ENCODE measurements at places on chromosomes 16 and 17.

DNA sequence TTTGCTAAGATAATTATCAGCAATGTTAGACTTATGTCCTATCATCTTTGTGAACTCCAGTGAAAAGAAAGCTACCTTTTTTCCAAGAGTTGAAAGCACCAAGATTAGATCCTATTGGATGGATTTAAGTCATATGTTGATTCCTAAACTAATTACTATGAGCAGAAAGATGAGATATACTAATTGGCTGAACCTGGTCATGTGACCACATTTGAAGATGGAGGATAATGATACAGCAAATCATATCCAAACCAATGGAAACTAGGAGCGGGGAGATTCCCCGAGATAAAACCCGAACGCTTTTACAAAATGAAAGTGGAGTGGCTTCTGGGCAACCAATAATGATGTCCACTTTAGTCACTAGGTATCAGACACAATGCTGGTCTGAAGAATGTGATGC, 1060.2 kb upstream of the EEF2KMT start:
- no peak for DNase-seq

GRCh38 chr16:1435921-1436697, 5.2 kb downstream of the PERCC1 start:
- DNase-seq = no peak

DNA sequence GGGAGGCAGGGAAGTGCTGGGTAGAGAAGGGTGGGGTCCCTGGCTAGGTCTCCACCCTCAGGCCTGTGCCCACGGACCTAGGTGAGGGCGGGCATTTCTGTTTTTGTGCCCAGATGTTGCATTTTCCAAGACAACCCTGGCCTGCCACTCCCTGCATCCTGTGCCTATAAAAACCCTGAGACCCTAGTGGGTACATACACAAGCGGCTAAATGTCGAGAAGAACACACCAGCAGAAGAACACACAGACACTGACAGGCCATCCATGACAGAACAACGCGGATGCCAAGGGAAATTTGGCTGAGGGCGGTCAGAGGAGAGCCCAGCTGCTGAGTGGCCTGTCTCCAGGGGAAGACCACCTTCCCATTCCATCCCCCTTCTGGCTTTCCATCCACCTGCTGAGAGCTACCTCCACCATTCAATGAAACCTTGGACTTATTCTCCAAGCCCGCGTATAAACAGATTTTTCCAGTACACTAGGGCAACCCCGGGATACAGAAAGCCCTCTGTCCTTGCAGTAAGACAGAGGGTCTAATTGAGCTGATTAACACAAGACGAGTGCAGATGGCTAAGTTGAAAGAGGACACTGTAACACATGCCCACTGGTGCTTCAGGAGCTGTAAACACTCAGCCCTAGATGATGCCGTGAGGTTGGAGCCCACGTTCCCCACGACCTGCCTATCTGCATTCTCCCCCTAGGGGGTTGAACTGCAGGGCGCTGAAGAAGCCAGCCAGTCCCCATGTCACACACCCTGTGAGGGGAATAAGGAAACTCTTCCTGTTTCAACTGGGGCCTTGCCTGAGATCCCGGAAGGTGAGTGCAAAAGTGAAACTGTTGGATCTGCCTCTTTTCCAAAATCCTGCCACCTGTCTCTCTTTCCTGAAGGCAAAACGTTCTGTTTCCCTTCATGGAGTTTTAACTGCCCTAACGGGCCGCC, 147.2 kb upstream of the COX10 start:
- no peak for DNase-seq

DNA sequence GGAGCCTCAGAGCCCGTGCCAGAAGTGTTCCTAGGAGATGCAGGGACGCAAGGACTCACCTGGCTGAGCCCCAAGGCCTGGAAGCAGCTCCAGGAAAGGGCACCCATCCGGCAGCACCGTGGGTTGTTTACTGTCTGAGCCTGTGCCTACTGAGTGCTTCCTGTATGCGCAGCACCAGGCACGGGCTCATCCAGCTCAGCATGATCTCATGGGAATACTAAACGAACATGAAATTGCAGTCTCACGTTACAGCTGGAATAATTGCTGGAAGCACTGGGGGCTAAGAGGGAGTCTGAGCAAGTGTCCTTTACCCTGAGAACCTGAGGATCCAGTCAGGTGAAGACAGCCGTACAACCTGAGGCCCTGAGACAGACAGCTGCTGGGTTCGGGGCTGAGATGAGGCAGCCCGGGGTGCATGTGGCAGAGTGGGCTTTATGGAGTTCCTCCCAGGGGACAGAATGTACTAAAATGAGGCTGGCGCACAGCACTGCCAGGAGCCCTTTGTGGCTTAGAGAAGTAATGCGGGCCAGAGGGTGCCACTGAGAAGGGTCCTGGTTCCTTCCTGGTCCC, 5.4 kb downstream of the CTRL start:
- DNase-seq = no peak

DNA sequence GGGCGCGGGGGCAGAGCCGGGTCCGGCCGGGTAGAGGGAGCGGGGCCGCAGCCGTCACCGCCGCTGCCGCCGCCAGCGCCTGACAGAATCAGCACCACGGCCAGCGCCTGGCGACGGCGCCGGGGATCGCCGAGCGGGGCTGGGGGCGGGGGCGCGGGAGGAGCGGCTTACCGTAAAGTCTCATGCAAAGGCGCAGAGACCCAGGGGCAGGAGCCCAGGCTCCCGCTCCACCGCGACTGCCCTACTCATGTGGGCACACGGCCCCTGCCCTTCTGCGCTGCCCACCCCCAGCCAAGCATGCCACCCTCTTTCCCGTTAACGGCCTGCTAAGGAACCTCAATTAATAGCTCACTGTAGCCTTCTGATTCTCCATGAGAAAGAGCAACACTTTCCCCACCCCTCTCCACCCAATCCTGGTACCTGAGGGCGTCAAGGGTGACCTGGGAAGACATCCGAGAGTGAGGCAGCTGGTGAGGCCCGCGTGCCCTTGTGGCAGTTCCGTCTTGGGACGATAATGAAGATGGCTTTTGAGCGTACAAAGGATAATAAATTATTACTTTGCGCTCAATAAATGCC, at the start of gene SEZ6:
TSS of gene SEZ6 (minus strand) at position 98 of the 576 bp plus-strand sequence. CDS start 164 bp downstream, outside the sequence.
- DNase-seq = peak; percentile 8

GRCh38 chr17:83145831-83146230, 66.4 kb downstream of the METRNL start:
- no peak for DNase-seq

DNA sequence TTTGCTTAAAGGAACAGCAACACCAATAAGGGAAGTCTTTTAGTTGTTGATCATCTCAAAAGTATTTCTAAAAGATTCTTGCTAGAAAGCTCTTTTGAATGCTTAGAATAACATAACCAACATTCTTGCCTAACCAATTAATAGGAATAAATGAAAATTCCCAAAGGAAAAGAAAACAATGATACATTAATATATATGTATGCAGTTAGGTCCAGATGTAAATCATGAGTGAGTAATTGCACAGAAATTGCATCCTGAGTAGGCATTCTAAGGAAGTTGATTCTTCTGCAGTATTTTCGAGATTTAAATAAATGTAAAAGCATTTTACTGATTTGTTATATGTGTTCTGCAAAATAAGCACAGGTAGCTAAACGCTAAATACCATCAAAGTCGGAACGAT, 22.1 kb downstream of the COX10 start:
- DNase-seq = no peak

GRCh38 chr17:51759260-51759659, 399.3 kb downstream of the CA10 start:
- DNase-seq = no peak

DNA sequence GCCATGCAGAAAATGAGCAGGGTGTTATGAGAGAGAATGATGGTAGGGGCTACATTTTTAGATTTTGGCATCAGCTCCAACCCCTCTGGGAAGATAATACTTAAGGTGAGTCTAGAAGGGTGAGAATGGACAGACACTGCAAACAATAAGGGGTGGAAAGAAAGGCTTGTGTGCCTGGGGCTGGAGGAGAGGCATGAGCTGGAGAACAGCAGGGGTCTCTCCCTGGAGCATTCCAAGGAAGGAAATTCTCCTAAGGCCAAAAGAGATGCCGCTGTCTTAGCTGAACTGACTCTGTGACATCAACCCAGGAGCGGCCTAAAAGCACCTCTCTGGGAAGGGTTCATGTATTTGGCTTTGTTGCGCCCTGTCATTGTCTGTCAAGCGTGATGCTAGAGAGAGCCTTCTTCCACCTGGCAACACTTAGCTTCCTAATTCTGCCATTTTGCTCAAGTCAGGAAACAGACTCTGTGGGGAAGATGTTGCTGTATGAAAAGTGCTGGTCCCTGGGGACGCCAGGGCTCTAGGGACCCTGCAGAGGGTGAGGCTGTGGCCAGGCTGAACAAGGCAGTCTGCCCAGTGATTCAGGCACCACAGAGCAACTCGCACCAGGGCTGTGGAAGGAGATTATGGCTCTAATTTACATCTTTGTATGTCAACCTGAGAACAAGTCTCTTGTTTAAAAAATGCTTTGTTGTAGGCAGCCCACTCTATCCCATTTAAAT, 225.7 kb downstream of the CBLN1 start:
- no peak for DNase-seq
